ENCODE measurements at places on chromosomes 6 and 20. TPM values are rescaled to one million over a fixed set of nuclear protein-coding genes. Genes with fewer than 3 reads are reported as not detected.

Gene MAP7
- total RNA-seq, result 33.6 TPM

Gene TREM2
- total RNA-seq, result not detected

Gene HLA-DPA1
- not detected for total RNA-seq

Gene ANKRD66
- total RNA-seq, result not detected

All from A549 treated with CpdA at 1 μM for 4 hours (cell line).